ENCODE measurements at places on chromosomes 7 and 10.

DNA sequence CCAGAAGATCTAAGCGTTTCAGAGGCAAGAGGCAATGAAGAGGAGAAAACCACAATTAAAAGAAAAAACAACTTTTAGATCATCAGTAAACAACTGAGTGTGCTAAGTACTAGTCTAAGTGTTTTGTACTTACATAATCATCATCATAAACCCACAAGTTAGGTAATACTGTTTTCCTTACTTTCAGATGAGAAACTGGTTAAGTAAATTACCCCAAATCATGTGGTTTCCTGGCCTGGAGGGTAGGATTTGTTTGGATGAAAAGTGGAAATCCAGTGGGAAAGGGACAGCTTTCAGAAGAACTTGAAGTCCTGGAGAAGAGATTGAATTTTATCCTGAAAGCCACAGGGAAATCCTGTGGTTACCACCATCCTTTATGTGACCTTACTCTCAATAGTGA, 463.3 kb downstream of the LRMDA start:
- DNase-seq = no peak

- DNase-seq = no peak
Observed at GRCh38 chr7:30836991-30837390, 65.8 kb downstream of the MINDY4 start.

DNA sequence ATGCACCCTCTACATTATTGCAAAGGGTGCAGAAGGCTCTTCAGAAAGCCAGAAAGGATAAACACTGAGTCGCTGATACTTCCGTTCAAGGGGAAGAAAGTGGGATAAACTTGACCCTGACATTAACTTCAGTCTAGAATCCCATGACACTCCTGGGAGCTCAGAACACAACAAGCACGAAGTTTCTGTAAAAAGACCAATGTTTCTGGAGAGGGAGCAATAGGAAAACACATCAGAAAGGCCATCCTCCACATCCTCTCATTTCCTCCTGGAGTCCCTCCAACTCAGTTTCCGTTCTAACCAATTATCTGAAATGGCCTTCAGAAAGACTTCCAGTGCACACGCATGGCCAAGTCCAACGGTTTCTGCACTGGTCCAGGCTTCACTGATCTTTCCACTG, 113.5 kb downstream of the SORBS1 start:
- no peak for DNase-seq

DNA sequence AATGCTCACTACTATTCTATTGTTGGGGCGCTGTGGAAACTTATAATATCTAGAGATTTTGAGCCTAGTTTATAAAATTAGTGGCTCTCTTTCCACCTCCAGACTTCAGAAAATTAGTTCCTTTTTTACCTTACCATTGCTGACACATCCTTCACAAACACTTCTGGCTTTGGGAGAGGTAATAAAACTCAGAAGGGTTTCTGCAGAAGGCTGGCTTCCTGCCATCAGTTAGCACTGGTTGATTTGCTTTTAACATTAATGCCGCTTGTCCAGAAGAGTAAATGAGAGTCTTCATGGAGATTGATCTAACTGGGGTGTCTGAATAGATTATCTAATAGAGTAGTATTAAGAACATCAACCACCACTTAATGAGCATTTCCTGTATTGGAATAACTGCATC, 20.3 kb downstream of the ACSM6 start:
- DNase-seq = no peak

GRCh38 chr7:107319724-107320228, 150.1 kb upstream of the GPR22 start:
- DNase-seq = no peak

- no peak for DNase-seq
Observed at GRCh38 chr10:45566415-45566814, 106.2 kb downstream of the ZFAND4 start.

DNA sequence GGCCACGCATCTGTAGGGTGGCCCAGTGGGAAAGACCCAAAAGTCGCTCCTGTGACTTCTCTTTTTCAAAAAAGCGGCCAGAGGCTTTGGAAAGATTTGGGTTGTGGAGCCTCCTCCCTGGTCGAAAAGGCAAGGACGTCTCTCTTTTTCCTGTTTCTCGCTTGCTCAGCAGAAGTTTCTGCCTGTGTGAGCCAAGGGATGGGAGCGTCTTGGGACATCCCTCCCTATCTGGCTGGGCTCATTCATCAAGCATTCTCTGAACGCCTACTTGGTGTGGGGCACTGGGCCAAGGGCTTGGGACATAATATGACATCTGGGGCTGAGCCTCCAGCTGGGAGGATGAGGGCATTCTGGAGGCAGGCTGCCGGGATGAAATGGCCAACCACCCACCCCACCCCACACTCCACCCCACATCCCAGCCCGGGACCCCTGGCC, 120.9 kb downstream of the C10orf105 start:
- peak; percentile 64 for DNase-seq

GRCh38 chr7:92988941-92989545, 128.7 kb downstream of the SAMD9 start:
- no peak for DNase-seq

- DNase-seq = no peak
Observed at GRCh38 chr10:46197050-46197449, 89.7 kb upstream of the ANTXRL start.

DNA sequence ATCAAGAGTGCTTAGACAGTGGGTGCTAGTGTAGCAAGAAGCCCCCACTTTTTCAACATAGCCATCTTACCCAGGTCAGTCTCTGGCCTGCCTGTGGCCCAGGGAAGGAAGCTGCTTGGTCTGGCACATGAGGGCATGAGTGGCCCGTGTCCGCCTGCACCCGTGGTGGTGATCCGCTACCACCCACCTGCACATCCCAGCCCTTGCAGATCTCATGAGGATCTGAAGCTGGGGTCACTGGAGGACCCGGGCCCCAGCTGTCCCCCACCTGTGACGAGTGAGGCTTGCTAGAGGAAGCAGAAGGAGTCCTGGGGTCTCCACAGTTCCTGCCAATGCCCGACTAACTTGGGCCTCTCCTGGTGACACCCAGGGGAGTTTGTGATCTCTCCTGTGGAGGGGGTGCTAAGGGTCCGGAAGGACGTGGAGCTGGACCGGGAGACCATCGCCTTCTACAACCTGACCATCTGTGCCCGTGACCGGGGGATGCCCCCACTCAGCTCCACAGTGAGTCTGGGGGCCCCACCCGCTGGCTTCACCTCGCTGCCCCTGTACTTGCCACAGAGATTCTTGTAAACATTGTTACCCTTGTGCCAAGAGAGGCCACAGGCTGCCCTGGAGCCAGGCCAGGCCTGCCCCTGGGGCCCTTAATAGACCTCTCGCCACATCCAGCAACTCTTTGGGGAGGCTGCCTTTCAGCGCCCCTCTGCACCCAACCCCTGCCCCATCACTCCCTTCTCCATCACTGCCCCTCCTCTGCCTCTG, 10.8 kb upstream of the VSIR start:
- no peak for DNase-seq

GRCh38 chr10:76906256-76906655, 731.4 kb downstream of the KCNMA1 start:
- no peak for DNase-seq

- DNase-seq = no peak
Observed at GRCh38 chr10:132899054-132899750, 43.2 kb downstream of the CFAP46 start.

- DNase-seq = no peak
Observed at GRCh38 chr10:70587045-70587658, 15.4 kb downstream of the PRF1 start.

GRCh38 chr7:155644971-155645509, 579 bp downstream of the RBM33 start:
- DNase-seq = peak; percentile 43

GRCh38 chr10:59864141-59864962, 42.0 kb downstream of the CCDC6 start:
- no peak for DNase-seq

DNA sequence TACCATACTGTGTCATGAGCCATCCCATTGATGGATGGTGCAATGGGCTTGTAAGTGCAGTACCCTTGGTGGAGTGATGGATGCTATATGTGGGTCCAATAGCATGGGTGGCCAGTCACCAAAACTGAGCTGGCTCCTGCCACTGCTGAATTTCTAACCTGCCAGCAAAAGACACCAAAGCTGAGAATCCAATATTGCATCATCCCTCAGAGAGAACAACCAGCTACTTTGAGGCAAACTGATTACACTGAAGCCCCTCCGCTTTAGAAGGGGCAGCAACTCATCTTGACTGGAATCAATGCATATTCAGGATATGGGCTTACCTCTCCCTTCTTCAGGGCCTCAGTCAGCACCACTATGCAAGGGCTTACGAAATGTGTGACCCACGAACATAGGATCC, 211.6 kb downstream of the DGKI start:
- DNase-seq = no peak

DNA sequence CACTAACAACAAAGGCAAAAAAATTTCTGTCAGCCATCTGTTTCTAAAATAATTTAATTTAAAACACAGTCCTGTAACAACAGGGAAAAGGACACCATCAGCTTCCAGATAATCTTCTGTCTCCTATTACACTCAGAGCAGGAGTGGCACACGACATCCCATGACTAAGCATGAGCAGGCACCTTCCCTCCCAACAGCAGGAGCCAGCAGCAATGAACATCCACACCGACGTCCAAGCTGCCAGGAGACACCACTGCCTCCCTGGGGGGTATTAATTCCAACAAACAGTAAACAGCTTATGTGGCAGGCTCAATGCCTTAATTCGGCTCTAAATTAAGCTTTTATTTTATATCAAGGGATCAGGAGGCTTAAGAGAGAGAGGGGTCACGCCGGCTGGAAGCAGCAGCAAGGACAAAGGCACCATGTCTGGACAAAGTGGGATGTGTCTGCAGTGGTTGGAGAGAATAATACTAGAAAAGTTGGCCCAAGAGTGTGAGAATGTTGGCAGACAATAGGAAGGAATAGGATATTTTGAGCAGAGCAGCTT, 45.7 kb downstream of the KIAA1549 start:
- peak; percentile 42 for DNase-seq

GRCh38 chr7:99121496-99122021, 22.3 kb downstream of the SMURF1 start:
- no peak for DNase-seq

DNA sequence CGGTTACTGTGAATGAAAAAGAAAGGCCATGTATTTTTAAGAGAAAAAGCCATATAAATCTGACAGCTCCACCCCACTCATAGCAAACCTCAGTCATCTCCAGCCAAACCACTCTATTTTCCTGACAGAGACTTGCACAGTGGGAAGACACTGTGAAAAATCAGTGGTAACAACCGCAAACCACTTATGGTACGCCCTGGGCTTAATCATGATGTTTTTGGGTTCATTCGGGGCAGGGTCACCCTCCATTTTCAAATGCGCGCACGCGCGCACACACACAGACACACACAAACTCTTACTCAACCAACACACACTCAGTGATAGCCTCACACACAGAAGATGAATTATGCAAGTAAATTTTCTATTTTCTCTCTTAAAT, 82.1 kb upstream of the HPS1 start:
- no peak for DNase-seq

DNA sequence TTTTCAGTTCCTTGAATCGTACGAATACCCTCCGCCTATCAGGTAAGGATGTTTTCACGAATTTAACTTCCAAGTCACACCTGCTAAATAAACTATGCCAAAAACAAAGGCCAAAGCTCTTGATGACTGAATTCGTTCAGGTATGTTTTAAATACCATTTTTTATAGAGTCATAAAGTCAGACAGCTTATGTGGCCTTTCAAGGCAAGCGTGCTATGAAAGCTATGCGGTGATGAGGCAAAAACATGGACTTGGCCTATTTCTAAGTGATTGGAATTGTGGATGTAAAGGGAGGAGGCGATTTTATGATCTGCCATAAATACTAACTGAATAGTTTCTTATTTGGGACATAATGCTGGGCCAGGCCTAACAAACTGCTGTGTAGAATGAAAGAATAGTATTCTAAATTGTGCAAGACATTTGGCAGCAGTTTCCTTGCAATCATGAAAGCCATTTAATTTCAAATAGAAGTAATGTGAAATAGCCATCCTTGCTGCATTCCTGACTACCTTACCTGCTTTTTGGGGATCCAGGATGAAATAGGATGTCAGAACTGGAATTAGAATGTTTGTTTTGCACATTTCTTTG, 14.0 kb downstream of the SLC39A12 start:
- no peak for DNase-seq

DNA sequence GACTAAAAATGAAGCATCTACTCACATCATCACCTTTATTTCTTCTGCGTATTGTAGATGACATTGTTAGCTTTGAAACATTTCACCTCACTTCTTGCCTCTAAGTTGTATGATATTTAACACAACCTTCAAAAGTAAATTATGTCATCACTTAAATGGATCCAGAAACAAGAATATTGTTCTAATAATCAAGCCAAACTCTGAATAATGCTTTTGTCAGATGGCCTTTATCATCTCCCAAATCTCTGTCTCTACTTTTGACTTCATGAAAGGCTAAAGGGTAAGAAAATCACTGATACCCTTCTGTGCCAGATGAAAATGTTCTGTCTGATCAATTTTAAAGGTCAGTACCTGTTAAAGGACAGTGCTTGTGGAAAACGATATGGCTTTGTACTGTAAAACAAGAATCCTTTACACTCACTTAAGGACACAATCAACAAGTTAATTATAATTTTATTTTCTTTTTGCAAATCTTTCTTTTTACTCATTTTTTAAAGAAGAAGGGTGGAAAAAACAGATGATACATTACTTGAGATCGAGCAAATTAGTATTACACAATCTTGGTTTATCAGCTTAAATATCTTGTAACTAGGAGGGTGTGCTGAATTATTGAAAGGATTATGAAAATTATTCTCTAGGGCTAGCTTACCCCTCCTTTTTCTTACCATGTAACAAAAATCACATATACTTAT, 309.4 kb upstream of the IGFBP3 start:
- no peak for DNase-seq

DNA sequence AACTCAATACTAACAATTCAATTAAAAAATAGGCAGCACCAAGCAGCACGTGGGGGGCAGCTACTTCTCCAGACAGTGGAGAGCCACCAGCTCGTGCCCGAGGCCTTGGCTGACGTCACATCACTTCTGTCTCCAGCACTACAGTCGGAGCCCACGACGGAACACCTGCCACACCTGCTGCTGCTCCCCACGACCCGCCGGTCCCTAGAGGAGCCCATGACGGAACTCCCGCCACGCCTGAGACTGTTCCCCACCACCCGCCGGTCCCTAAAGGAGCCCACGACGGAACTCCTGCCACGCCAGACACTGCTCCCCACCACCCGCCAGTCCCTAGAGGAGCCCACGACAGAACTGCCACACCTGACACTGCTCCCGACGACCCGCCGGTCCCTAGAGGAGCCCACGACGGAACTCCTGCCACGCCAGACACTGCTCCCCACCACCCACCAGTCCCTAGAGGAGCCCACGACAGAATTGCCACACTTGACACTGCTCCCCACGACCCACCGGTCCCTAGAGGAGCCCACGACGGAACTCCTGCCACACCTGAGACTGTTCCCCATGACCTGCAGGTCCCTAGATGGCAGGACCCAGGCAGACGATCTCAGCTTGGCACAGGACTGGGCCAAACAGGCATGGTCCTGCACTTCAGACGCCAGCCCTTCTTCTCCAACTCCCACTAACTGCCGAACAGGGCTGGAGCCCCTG, 258.0 kb downstream of the ELFN1 start:
- no peak for DNase-seq

DNA sequence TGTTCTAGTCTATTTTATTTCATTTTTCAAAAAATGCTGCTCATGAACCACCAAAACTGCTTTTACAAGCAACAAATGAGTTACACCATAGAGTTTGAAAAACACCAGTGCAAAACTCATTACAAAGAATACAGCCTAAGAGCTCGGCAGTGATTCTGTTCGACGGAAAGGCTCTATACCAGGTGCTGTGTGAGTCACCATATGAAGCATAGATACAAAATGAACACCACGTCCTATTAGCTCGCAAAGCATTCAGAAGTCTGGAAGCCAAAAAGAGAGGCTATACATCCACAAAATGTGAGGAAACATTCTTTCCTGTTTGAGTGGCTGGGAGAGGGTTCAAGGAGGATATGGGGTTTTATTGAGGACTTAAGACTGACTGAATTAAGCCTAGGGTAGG, 136.1 kb downstream of the ATE1 start:
- no peak for DNase-seq

Data from frontal cortex (tissue), 4 donors.